ENCODE measurements at places on chromosomes 2 and 18.

- no peak for DNase-seq
Measured at GRCh38 chr2:216887138-216887537, 27.3 kb upstream of the TNP1 start.

GRCh38 chr2:73937103-73937885, 10.6 kb downstream of the DGUOK start:
- DNase-seq: no peak

DNA sequence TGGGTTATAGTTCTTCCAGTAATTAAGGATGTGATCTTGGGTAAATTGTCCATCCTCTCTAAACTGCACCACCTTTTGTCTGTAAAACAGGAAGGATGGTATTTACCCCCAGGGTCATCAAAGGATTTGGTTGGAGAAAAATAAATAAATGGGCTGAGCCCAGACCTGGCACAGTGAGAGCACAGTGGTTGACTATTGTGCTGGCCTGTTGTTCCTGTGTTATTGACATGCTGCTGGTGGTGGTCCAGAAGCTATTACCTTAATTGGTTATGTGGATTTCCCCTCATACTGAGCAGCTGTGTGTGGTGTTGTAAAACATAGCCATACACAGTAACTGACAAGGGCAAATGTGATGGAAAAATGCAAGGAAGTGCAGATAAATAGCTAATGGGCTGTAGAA, 746 bp upstream of the IL37 start:
- DNase-seq: no peak

DNA sequence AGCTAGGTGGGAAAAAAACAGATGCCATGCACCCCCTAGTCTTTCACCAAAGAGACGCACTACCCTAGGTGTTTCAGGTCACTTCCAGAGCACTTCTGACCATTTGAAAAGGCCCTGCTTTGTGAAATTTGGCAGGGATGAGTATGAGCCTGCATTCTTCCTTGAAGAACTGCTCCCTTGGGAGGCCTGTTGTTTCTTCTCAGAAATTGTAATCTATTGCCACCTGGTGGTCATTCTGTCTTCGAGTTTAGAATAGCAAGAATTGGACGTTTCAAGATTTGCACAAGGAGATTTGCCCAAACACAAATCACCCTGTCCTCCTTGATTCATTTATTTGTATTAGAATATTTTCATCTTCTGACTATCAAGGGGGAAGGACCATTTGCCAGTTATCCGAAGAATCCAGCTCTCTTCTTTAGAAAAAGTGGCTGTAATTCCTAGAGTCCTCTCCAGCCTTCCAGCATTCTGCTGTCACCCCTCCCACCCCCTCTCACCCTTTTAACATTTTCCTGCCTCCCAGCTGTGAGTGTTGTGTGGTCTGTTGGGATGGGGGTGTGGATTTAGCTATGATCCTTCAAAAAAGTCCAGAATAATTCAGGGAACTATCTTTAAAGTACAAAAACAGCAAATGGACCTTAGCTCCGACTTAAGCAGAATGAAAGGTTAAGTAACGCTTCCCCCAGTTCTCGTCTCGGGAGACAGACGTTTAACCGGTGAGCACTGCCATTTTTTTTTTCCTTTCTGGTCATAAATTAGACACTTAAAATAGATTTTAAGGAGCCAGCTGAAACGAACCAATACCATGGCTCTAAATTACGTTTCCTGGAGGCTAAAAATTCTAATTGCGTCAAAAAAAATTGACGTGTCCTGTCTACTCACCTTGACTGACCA, 3.7 kb upstream of the GAD1 start:
- no peak for DNase-seq

- DNase-seq: no peak
Measured at GRCh38 chr2:240469239-240469636, 33.8 kb downstream of the GPC1 start.

- no peak for DNase-seq
Measured at GRCh38 chr2:229610333-229610732, 104.0 kb downstream of the DNER start.

DNA sequence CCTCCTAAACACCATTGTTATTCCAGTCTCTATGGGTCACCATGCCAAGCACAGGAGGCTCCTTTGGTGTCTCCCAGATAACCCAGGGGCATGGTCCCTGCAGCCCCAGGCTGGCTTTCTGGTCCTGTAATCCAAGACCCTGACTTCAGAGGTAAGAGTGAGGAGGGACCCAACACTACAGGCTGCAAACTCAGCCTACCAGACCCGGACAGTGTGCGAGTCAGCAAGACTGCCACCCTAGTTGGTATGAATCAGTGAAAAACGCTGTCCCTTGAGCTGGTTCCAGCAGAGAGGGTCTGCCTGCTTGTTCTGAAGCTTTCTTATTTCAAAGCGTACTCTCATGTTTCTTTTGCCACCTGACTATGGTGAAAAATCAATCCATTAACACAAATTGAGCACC, 47.6 kb upstream of the ZFP36L2 start:
- DNase-seq: no peak

- DNase-seq: peak; percentile 46
Measured at GRCh38 chr2:97745474-97746174, 32.2 kb downstream of the ZAP70 start.

- DNase-seq: no peak
Measured at GRCh38 chr2:20378891-20379519, 28.4 kb upstream of the PUM2 start.

GRCh38 chr2:24820598-24821432, 27.6 kb downstream of the CENPO start:
- DNase-seq: no peak

DNA sequence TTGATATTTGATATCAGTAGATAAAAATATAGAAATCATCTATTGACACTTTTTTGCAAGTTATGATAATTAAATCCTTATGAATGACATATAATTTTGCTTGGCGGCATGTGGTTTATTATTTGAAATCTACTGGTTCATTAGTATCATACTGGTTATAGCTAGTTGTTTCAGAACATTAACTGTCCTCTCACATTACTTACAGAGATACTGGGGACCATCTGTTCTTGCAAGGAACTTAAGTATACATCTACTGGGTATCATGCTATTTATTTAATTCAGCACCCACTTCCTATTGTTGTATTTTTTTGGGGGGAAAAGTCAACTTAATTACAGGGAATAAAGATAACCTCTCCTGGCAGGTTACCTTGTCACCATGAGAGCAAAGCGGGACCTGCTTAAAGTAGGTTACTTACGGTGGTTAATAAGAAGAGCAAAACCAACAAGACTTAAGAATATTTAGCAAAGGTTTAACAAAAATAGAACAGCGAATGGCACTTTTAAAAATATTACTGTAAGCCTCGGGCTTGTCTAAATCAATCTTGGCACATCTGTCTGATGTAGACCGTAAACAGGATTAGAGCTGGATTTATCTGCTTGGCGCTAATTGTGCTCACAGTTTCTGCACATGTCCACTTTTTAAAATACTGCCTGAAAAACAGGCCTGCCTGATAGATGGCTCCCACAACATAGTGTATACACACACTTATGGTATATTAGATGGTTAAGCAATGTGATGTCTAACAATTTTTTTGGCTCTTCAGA, 41.8 kb downstream of the CERKL start:
- DNase-seq: no peak

GRCh38 chr2:154720651-154721050, 22.2 kb downstream of the KCNJ3 start:
- no peak for DNase-seq

DNA sequence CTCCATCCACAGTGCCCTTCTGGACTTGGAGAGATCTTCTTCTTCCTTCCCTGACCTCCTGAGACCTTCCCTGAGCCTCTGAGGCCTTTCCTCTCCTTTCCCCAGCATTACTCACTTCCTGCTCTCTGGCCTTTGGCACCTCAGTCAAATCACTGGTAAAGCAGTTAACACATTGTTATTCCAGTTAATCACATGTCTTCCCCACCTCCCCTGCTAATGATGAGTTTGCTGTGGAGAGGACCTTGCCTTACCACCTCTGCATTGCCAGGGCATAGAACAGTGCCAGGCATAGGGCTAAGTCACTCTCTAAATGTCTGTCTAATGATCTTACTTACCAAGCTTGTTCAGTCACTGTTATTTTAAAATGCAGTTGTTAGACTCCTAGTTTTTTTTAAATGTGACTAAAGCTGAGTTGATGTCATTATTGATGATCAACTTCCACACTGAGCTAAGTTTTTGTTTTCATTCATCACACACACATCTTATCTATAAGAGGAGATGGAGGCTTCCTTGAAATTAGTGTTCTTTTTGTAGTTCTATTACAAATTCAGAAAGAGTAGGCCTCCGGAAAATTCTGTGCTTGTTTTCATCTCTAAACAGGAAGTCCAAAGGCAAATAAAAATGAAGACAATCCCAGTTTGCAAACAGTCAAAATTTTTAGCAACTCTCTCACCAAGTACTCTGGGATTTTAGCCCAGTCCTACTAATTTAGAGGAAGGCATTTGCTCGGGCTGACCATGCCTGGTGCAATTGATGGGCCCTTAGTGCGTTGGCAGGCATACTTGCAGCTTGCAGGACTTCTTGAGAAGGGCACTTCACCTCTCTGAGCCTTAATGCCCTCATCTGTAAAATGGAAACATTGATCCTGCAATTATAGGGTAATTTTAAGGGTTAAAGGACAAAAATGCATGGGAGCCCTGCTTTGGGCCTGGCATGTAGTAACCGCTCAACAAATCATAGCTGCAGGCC, 113.7 kb upstream of the SPRED2 start:
- no peak for DNase-seq

- no peak for DNase-seq
Measured at GRCh38 chr2:157393348-157393747, 50.5 kb downstream of the CYTIP start.

GRCh38 chr2:237352279-237352845, 61.6 kb downstream of the COL6A3 start:
- DNase-seq: no peak

DNA sequence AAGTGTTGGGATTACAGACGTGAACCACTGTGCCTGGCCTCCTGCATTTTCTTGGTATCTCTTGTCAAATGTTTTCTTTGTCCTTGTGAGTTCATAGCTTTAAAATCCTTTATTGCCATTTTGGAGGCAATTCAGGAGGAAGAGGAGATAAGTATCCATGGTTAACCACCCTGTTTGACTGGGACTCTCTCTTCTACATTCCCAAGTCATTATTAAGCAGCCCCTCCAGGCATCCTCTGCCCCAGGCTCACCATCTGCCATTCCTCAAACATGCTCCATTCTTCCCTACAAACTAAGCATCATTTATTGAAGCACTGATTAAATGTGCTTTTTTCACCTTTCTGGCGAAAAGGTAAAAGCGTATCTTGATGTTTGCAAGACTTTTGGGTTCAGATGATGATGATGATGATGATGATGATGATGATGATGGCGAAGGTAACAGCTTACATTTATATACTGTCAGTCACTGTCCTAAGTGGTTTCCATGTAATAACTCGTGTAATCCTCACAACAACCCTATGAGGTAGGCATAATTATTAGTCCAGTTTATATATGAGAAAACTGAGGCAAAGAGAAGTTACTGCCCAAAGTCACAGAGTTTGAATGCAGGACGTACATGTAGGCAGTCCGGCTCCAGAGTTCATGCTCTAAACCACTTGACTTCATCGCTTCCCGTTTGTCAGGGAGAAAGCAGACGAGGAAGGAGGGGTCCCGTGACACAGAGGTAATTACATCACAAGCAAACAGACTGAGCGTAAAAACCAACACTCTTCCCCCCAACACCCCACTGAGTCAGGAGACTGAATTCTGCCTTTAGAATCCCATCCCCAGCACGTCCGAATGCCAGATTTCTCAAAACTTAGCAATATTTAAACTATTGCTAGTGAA, 69.7 kb upstream of the ACKR3 start:
- no peak for DNase-seq

DNA sequence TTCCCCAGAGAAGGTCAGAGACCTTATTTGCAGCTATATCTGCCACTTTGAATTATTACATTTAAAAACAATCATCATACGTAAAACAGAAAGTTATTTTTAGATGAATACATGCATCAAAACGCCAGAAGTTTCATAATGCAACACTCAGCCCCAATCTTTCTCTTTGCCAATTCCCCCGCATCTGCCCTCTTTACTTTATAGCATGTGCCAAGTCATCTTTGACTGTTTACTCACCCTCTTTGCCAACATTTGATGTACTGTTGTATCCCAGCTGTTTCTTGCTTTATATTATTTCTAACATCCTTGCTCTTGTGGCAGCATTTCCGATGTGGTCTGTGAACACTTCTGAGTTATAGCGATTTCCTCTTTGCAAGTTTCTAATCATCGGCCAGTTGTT, 86.2 kb downstream of the CRIM1 start:
- DNase-seq: no peak

DNA sequence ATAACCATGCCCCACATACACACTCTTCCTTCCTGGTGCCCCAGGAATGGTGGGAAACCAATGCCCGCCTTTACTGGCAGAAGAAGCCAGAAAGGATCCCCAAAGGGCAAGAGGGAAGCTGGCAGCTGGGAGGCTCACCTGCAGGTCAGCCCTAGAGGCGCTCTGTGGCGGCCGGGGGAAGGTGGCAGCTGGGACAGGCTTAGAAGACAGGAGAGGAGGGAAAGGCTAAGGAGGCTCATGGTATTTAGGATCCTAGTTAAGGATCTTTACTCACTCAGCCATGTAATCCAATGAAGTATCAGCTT, 23.8 kb downstream of the ADRA2B start:
- DNase-seq: no peak

DNA sequence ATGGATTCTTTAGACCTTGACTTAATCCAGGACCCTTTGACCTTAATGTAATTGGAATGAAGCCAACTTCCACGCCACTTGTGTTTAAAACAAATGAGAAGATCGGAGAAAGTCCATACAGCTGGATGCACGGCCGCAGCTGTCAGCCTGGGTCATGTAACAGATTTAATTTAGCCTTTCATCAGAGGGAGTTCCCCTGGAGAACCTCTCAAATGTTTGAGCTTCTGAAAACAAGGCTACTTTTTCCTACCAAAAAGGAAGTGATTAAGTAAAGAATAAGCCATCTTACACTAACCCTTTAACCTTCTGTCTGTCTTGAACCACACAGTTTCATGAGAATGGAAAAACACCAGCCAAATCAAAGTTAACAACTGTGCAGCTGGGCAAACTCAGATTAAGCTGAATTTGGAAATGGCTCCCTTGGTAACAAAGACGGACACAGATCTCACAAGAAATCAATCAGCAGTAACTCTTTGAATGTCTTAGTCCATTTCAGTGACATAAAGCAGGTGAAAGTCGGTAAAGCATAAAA, 103.6 kb downstream of the DOCK10 start:
- no peak for DNase-seq

- DNase-seq: no peak
Measured at GRCh38 chr2:143530758-143531157, 401.5 kb downstream of the ARHGAP15 start.

GRCh38 chr2:60479226-60480088, 74.0 kb downstream of the BCL11A start:
- DNase-seq: no peak

DNA sequence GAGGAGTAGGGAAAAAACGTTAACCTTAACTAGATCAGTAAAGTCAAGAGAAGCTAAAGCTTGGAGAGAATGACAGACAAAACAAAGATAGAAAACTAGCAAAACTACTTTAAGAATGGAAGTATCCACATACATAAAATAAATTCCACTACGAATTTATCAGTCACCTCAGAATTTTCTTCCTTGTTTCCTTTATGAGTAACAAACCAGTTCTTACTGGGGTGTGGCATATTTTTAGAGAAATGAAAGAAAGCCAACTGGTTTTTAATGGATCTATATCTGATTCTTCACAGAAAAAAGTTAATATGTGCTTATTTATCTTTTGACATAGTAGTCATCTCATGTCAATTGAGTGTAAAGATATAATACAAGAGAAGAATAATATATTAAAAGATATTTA, 2033.7 kb upstream of the CELF4 start:
- DNase-seq: no peak

Measured in activated T-cell treated with anti-CD3 and anti-CD28 coated beads for 24 hours (primary cell).